ENCODE measurements at places on chromosomes 2 and 18.

GRCh38 chr2:231674587-231675338, 33.6 kb upstream of the PTMA start:
- DNase-seq, result peak; percentile 85

- DNase-seq, result no peak
These were observed 12.3 kb upstream of the CIB4 start for GRCh38 chr2:26653207-26654060.

- no peak for DNase-seq
These were observed 40.3 kb downstream of the SOWAHC start for GRCh38 chr2:109654326-109655050.

DNA sequence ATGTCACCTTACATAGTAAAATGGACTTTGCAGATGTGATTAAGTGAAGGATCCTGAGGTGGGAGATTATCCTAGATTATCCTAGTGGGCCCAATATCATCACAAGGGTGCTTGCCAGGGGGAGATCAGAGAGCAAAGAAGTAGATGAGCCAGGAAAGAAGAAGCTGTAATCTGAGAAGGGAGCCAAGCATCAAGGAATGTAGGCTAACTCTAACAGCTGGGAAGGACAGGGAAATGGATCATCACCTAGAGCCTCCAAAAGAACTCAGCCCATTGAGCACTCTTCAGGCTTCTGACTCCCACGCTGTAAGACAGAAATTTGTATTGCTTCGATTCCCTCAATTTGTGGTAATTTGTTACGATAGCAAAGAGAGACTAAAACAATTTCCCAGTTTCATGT, 309.9 kb downstream of the LRP1B start:
- no peak for DNase-seq

- DNase-seq, result no peak
These were observed 106.9 kb downstream of the COL4A4 start for GRCh38 chr2:227057060-227057459.

DNA sequence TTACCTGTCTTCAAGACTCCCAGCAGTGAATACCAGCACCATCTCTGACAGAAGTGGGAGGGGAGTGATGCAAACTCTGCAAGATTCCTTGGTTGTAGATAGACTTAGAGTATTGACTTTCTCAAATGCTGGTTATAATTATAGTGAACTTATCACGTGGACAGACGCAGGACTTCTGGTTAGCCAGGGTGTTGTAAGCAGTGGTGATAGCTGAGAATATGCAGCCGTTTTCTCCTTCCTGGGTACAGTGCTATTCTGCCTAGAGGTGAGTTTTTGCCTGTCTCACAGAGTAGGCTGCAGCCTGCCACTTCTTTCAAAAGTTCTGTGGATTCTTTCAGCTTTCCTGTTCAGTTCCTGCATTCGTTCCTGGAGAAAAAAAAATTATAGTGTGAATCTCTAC, 733 bp upstream of the CXCR2 start:
- DNase-seq, result no peak

DNA sequence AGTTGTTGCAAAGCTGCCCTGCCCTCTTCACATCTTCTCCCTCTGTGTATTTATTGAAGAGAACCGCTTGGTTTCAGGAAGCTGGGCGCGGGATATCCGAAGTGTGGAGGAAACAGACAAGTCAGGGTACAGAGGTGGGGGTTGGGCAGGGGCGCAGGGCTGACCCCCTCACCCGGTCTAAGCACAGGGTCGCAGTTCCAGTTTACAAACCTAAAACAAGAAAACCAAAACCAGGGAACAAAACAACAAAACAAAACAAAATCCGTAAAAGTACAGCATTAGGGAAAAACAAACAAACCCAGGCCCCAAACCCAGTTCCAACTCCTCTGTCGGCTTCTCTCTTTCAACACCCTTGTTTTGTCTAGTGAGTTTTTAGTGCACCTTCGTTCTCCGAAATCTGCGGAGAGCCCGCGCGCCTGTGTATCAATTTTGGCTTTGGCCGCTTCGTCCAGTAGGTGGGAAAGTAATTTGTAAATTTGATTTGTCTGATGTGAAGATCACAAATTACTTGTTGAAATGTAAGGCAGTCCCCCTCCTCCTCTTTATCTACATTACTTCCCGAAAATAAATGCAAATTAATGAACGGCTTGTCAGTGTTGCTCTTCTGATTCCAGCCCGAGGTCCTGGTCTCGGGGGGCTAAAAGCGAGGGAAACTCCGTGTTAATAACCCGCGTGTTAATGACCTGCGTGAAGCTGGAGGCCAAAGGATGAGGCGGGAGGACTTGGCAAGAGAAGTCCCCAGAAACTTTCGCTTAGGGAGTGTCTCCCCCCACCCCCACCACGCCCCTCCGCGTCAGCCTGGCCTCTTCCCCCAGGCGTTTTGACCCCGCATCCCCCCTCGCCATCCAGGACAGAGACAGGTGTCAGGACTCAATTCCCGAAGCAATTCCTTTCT, 6.9 kb downstream of the OTX1 start:
- DNase-seq, result no peak

DNA sequence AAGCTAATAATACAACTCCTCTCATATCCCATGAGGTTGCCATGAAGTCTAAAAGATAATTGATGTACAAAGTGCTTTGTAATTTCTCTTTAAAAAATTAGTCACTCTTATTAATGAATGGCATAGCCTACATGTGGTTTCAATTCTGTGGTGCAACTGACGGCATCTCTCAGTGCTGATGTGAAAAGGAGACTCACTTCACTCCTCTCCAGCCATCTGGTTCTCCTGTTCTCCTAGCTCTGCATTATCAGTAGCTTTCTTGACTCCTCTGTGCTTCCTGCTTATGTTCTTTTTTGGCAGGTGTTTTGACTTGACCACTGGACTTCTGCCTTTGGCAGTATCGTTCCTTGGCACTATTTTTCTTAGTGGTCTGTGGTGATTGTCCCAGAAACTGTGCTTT, 134.9 kb upstream of the ZFP36L2 start:
- DNase-seq, result no peak
